ENCODE measurements at places on chromosomes 2 and 18.

- no peak for DNase-seq
Measured at GRCh38 chr2:215536510-215536909, 100.6 kb upstream of the FN1 start.

DNA sequence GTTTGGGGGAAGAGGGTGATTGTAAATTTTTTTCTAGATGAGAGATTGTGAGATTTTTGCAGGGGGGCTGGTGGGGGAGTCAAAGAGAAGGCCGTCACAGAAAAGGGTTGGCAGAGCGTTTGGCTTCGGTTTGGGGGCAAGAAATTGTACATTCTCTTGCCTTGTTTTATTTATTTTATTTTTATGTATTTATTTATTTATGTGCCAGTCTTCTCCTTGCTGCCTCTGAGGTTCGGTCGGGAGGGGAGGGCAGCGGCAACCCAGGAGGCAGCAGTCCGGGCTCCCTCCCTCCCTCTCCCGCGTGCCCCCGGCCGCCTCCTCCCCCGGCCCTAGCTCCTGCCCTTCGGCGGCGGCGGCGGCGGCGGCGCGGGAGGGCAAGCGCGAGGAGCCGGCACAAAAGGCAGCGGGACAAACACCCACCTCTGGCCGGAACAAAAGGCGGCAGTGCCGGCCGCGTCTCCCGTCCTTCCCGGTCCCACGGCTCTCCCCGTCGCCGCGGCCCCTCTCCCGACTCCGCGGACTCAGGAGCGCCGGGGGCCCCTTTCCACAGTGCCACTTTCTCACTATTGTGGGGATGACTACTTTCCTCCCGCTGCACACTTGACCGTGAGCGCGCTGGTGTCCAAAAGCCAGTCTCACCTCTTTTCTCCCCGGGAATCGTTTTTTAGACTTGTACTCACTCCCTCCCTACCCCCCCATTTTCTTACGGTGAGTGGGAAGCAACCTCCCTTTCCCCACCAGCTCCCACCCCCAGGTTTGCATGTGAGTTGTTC lies 1.2 kb downstream of the BCL11A start:
- no peak for DNase-seq

DNA sequence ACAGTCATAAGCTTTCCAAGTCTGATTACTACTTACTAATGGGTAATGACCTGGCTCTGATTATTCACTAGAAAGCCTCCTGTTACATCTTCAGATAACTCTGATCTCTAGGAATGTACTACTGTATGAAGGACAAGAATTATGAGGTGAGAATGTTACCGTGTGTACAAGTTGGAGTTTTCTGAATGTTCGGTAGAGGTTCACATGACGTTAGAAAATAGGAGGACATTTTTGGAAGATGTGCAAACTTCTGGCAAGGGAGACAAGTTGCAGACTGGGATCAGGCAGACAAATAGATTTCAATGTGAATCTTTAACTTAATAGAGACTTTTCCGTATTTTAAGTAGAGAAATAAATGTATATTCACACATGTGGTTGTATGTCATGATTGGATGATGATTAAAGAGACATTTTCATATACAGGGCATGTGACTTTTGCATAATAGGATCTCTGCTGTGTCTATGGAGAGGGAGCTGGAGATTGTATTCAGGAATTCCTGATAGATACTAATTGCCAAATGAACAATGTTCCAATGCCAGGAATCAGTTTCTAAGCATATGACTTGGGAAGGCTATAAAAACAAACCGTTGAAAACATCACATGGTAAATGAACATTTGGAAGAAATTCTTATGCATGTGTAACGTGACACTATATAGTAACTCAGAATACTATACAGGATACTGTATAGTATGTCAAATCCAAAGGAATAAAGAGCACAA lies 1695.8 kb upstream of the PIK3C3 start:
- no peak for DNase-seq

DNA sequence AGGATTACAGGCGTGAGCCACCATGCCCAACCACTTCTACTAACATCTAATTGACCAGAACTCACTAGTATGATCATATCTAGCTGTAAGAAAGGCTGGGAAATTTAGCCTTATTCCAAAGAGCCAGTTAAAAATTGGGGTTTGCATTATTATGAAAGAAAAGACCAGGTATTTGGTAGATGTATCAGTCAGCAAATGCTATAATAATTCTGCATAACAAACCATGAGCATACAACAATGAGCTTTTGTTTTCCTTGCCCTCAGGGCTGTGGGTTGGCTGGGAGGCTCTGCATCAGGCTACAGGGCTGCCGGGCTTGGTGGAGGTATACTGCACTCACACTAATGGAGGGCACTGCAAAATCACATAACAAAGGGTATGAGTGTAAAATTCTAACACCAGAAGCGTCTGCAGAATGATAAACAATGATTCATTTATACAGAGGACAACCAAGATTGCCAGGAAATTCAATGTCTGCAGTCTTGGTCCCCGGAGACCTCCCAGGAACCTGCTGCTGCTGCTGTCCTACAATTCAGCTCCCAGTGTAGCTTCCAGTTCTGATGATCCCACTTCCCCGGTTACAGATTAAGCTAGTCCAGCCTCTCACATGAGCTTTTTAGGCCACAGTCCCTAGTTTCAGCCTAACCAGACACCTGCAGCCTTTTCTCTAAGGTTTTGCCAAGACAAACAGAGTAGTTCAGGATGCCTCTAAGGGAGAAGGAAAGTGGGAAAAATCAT lies 32.2 kb upstream of the ST3GAL5 start:
- DNase-seq: no peak

DNA sequence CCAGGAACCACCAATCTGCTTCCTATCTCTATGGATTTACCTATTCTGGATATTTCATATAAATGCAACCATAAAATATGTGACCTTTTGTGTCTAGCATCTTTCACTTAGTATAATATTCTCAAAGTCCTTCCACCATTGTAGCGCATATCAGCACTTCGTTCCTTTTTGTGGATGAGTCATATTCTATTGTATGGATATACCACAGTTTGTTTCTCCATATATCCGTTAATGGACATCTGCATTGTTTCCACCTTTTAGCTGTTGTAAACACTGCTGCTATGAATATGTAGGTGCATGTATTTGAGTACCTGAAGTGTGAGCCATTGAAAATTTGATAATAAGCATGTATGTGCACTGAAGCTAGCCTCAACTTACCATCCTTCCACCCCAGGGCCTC lies 80.1 kb downstream of the NBAS start:
- DNase-seq: no peak

DNA sequence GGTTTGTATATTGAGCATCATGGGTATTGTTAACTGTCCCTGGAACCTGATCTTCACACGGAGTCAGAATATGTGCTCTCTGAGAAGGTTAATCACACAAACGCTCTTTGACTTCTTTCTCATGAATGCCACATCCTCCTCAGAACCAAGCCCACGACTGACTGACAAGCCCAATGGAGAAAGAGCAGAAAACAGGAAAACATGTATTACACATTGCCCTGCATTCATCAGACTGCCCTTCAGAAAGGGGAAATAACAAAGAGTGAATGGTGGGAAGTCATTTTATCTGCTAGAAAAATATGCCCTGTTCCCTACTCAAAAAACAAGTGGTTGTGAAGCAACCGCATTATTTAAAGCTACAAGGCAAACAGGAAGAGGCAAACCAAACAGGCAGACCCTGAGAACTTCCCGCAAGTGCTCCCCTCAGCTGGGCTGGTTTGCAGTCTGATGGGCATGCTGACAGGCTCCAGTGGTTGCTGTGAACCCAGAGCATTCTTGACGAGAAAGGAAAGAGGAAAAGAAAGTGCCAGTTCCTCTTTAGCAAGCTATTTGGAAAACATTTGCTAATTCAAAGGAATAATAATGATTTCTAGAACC lies 172.9 kb upstream of the SETBP1 start:
- no peak for DNase-seq

GRCh38 chr2:214180071-214180470 lies 230.8 kb upstream of the VWC2L start:
- DNase-seq: no peak

GRCh38 chr18:77859634-77860033 lies 610.0 kb downstream of the GALR1 start:
- DNase-seq: no peak

DNA sequence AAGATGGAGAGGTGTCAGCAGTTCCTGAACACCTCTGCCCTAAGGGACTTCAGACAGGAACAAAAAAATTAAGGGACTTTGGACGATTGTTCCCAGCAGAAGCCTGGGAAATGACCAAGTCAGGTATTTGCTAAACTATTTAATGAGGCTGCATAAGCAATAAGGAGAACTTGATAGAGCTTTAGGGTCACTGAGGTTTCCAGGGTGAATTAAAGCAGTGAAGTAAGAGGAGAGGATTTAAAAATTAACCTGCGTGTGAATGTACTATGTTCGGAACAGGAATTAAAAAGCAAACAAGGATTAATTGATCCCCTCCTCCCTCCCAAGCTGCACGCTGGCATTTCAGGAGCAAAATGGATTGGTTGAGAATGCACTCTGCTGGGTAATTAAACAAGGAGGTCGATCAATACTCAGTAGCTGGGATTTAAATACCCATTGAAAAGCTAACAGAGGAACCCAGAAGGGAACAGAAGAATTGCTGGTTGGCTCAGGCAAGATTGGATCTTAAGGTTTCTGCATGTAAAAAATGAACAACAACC lies 157.2 kb downstream of the RNF152 start:
- no peak for DNase-seq

- no peak for DNase-seq
Measured at GRCh38 chr18:3720818-3721545, 271.0 kb downstream of the TGIF1 start.

GRCh38 chr18:23887493-23887892 lies 127.1 kb upstream of the TTC39C start:
- DNase-seq: no peak

- DNase-seq: no peak
Measured at GRCh38 chr2:100264121-100264520, 58.2 kb downstream of the LONRF2 start.

GRCh38 chr2:62231541-62231940 lies 35.6 kb downstream of the B3GNT2 start:
- no peak for DNase-seq

DNA sequence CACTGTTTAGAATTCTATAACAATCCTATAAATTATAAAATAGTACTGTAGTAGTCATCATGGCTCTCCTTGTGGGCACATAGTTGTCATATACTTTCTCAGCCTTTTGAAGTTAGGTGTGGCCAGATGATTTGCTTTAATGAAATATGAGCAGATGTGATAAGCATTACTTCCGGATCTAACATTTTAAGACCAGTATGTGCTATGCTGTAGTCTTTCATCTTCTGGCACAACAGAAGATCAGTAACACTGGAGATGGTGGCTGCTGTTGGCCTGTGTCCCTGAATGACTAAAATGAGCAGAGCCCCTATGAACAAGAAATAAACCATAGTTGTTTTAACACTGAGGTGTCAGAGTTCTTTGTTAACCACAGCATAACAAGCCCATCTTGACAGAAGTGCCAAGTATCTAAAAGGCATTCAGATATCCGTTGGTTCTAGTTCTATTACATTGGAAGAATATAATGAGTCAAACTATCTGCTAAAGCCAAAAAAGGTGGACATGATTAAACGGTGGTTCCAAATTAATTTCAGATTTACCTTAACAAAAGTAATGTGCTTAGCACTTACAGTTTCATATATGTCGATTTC lies 6.3 kb downstream of the MEX3C start:
- no peak for DNase-seq

GRCh38 chr18:3525870-3526420 lies 76.0 kb downstream of the TGIF1 start:
- DNase-seq: peak; percentile 5

GRCh38 chr2:216495656-216496055 lies 3.0 kb upstream of the RPL37A start:
- no peak for DNase-seq

GRCh38 chr2:215499331-215499730 lies 63.5 kb upstream of the FN1 start:
- no peak for DNase-seq

- DNase-seq: no peak
Measured at GRCh38 chr2:189866296-189866695, 82.0 kb downstream of the PMS1 start.

- DNase-seq: no peak
Measured at GRCh38 chr2:234725528-234726264, 226.1 kb upstream of the SH3BP4 start.

DNA sequence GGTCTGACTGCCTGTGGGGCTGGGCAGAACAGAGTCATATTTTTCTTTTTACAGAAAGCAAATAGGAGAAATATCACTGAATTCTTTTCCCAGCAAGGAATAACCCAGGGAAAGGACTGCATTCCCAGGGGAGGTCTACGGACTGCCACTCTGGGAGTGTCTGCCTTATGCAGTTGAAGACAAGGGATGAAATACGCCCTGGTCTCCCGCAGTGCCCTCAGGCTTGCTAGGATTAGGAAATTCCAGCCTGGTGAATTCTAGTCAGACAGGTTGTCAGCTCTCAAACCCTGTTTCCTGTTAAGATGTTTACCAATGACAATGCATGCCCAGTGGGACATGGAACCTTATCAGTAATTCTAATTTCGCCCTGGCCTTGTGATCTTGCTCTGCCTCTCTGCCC lies 30.3 kb upstream of the PDK1 start:
- no peak for DNase-seq

Measured in activated CD8-positive, alpha-beta memory T cell treated with anti-CD3 and anti-CD28 coated beads for 1 hour (primary cell).